K562 (cell line): ENCODE measurements at places on chromosomes 4 and X. TPM values are rescaled to one million over a fixed set of nuclear protein-coding genes. Genes with fewer than 3 reads are reported as not detected.

- DNase-seq = no peak
Measured at GRCh38 chrX:120727911-120728310, 98.1 kb upstream of the C1GALT1C1 start.

PNCK gene
- polyA plus RNA-seq = 1.7 and 2.5 TPM in 2 replicates

GYPE gene
- 34.1 and 43.0 TPM in 2 replicates for polyA plus RNA-seq

GRCh38 chr4:3770323-3771163 lies 4.4 kb downstream of the ADRA2C start:
- DNase-seq = no peak

DNA sequence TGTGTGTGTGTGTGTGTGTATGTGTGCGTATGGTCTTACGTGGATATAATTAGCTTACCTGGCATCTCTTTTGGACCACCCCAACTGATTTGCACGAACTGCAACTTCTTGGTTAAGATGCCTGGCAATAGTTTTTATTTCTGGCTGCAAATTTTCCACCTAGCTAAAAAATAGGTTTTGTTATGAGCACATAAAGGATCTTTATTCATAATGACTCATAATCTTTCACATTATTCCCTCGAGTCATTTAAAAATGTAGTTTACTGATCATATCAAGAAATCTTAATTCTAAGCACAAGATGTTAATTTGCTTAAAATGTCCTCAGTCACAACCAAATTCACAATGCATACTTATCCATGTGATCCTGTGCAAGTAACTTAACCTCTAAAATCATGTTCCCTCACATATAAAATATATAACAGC lies 1.5 kb downstream of the COX18 start:
- DNase-seq = no peak

DNA sequence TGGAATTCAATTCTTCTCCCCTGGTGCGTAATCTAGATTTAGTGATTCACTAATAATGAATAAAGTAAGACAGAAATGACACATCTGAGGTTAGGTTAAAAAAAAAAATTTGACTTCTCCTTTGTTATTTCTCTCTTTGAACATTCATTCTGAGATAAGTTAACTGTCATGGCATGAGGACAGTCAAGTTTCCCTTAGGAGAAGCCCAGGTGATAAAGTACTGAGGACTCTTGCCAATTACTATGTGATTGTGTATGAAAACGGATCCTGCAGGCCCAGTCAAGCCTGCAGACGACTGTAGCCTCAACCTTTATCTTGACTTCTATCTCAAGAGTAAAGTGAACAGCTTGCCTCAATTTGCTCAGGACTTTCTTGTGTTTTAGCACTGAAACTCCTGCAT lies 293.2 kb downstream of the PRR32 start:
- DNase-seq = no peak

GRCh38 chrX:102604327-102604726 lies 5.0 kb downstream of the ARMCX5 start:
- DNase-seq = no peak

GRCh38 chr4:138758876-138759553 lies 256.6 kb upstream of the NOCT start:
- no peak for DNase-seq

ARX gene
- 0.03 TPM in 1 of 2 replicates, not detected in the other for polyA plus RNA-seq

DNA sequence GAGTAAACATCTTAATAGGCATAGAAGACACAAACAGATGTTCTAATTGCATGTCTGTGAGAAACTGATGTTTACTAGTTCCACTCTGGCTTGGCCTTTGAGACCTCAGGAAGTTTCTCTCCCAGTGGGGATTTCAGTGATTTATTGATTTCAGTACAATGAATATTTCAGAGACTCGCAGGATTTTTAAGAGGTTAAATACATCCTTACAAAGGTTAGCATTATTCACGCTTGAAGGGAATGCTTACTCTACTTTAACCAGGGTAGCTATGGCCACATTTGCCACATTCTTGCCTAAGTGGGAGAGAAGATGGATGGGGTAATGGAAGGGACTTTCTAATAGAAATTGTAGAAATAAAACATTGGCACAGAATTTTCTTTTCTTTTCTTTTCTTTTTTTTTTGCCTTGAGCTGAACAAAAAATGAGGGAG lies 480.1 kb downstream of the SPRY1 start:
- DNase-seq = no peak

CDKN2AIP gene
- 19.7 and 20.3 TPM in 2 replicates for polyA plus RNA-seq

DNA sequence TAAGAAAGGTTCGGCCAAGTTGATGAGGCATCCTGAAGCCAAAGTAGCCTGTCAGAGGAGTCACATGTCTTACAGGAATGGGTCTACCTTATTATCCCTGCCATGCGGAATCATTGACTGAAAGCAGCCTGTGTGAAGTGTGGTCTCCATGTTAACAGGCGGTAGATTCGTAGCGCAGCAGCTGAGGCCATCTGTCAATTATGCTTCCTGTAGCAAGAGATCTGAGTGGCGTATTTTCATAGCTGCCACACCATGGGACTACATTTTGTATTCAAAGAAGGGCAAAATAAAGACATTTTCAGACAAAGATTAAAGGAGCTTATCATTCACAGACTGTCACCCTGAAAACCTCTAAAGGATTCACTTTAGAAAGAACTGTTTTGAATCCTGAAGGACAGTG lies 11.2 kb upstream of the MED14 start:
- DNase-seq = no peak

HEPH gene
- 27.5 and 30.2 TPM in 2 replicates for polyA plus RNA-seq
